ENCODE measurements at places on chromosomes 16 and 17.

- no peak for DNase-seq
Measured at GRCh38 chr17:74467221-74467951, 952 bp downstream of the CD300A start.

- no peak for DNase-seq
Measured at GRCh38 chr16:48284772-48285409, 37.6 kb upstream of the ABCC11 start.

DNA sequence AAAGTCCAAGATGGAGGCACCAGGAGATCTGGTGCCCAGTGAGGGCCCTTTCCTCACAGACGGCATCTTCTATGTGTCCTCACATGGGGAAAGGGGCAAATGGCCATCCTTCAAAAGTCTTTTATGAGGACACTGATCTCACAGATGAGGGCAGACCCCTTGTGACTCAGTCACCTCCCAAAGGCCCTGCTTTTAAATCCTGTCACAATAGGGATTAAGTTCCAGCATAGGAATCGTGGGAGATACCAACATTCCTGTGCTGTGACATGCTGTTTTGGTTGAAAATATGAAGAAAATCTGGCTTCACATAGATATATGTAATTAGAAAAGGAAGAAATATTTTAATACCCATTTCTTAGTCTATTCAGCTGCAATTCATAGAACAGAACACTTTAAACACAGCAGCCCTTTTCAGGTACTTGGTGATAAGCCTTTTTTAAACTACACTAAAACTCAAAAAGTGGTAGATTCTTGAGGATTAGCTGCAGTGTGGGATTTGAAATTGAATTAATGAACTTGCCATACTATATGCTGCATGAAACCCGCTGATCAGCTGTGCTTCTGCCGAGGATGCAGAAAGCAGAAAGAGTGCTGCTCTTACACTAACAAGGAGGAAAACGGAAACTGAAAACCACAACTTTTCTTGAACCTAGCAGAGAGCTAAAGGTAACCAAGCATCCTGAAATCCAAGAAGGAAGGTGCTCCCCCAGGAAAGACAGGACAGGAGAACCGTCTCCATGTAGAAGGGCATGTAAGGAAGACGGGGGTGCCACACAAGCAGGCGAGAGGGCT, 32.7 kb downstream of the VPS53 start:
- no peak for DNase-seq

GRCh38 chr16:81094771-81095251, 1.4 kb downstream of the GCSH start:
- DNase-seq: no peak

GRCh38 chr17:76382351-76382802, 2.0 kb upstream of the SPHK1 start:
- no peak for DNase-seq

DNA sequence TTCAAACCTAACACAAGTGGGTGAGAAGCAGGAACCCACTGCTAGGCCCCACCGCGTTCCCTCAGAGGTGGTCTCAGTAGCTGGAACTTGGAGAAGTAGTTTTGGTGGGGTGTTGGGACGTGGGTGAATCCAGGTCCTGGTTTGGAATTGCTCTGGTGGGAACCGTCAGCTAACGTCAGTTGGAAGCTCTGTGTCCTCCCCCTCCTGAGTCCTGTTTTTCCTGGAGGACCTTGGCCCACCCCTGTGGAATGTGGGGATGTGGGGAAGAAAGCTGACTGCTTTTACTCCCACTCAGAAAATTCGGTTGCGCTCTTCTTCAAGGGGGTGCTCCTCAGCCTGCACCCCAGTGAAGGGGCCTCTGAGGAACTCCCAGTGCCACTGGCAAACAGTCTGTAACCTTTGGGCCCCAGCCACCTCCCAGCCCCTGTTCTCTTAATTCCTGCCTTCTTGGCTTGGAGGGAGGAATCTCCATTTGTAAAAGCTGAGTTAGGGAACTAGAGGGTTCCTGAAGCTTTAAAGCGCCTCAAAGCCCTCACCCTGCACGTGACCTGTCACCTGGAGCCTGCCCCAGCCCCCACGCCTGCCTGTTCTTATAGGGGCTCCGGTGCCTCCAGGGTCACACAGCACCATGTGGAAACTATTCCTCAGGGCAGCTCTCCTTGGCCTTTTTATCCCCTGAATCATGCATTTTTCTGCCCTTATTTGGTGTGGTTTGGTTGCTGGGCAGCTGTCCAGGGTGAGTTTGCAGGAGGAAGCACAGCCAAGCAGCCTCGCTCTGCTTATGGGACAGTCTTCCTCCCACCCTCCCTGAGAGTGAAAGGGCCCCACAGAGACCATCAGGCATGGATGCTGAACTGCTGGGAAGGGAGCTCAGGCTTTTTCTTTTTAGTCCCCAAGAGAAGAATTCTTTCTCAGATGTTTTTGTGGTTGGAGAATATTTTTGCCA, 16.2 kb upstream of the NAGLU start:
- no peak for DNase-seq

GRCh38 chr17:45409659-45410076, 23.0 kb downstream of the ARHGAP27 start:
- no peak for DNase-seq

- peak; percentile 96 for DNase-seq
Measured at GRCh38 chr16:8720080-8720966, 45.9 kb downstream of the ABAT start.

DNA sequence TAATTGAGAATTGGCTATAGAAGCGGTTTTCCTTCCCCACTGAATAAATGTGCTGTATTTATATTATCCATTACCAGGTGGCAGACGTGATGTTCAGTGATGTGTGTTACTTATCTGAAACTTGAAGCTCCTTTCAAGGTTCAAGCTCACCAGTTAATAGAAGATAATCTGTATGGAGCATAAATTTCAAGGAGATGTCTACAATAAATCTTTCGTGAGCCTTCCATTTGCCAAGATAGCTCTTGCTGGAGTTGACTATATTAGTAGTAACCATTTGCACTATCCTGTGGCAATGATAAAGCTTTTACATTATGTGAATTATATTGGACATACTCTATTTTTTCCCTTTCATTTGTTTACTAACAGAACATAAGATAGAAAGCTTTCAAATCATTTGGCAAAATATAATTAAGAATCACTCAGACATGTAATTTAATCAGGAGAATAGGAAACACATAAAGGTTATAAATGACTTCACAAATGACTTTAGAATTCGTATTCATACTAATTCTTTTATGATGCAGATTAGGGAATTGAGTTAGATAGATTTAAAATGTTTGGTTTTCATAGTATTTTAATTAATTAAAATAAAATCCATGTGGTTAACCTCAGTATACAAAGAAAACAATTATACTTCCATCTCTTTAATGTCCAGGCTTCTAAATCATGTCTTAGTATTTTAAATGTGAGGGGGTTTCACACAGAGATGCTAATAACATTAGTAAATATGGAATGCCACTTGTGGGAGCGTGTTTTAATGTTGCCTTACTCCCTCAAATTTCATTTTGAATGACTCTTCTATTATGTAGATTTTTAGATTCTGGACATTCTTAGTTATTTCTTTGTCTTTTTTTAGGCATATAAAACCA, 664.4 kb upstream of the CDH8 start:
- DNase-seq: no peak

GRCh38 chr16:88875703-88876234, 9.3 kb upstream of the PABPN1L start:
- DNase-seq: no peak

- peak; percentile 81 for DNase-seq
Measured at GRCh38 chr17:40331743-40332641, 23.0 kb downstream of the RARA start.

- no peak for DNase-seq
Measured at GRCh38 chr16:4685776-4686496, 7.4 kb upstream of the NUDT16L1 start.

- no peak for DNase-seq
Measured at GRCh38 chr16:86663685-86664521, 85.6 kb downstream of the FOXL1 start.

DNA sequence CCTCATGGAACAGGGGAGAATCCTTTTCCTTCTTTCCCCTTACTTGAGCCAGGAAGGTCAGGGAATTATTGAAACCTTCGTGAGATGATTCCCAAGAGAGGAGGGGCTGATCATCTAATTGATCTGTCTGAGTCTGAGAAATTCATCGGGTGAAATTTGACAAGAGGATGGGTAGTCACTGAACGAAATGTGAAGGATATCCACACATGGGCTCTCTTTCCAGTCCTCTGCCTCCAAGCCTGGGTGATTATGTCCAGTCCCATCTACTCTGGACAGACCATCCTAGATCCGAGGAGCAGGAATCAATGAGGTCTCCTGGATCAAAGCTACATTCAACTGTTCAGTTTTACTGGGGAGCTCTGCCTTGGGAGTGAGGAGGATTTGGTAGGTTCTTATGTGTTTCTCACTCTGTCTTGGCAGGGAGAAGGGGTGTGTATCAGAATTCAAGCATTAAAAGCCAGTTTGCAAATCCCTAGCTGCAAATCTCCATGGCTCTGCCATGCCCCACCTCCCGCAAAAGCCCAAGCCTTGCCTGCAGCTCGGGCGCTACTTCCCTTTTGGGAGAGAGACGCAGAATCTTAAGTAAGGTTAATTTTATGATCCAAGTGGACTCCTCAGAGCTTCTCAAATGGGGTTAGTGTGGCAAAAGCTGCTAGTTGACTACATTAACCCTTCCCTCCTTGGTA, 47.1 kb upstream of the TEKT3 start:
- no peak for DNase-seq

DNA sequence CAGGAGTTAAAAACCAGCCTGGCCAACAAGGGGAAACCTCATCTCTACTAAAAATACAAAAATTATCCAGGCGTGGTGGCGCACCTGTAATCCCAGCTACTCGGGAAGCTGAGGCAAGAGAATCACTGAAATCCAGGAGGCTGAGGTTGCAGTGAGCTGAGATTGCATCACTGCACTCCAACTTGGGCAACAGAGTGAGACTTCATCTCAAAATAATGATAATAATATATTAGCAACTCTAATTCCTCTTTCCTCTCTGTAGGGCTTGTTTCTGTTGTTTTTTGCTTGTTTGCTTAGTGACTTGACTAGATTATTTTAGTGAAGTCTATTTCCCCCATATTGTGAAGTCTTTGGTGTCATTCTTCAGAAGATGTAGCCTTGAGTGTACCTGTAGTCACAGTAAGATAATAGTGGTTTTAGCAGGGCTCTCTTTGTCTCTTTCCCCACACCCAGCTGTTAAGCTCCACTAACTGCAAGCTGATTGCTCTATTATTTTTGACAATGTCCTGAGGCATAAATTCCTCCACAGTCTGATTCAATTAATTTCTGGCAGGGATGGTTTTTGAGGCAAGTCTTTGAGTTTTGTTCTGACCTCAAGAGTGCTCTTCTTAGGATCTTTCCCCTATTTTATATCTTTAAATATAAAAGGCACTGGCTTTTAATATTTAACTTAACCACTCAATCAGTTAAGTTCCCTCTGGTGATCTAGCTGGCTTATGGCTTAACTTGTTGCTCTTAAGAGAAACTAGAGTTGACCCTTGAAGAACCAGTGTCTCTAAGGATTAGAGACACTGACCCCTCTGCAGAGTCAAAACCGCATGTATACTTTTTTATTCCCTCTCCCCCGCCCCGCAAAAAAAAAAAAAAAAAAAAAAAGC, 18.6 kb upstream of the TNFSF12 start:
- DNase-seq: no peak

DNA sequence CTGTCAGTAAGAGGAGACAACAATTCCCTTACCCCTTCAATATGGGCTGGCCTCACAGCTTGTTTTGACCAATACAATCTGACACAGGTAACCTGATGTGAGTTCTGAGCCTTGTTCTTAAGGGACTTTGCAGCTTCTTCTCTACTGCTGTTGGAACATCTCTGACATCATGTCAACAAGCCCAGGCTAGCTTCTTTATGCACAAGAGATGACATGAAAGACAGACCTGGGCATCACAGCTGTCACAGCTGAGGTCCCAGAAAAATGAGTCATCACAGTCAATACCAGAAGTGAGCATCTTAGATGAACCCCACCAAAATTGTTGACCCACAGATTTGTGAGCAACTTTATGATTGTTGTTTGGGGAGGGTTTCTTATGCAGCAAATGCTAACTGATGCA, 431.7 kb upstream of the PSMD7 start:
- DNase-seq: peak; percentile 45

- DNase-seq: no peak
Measured at GRCh38 chr16:22325598-22326368, 28.6 kb downstream of the POLR3E start.

DNA sequence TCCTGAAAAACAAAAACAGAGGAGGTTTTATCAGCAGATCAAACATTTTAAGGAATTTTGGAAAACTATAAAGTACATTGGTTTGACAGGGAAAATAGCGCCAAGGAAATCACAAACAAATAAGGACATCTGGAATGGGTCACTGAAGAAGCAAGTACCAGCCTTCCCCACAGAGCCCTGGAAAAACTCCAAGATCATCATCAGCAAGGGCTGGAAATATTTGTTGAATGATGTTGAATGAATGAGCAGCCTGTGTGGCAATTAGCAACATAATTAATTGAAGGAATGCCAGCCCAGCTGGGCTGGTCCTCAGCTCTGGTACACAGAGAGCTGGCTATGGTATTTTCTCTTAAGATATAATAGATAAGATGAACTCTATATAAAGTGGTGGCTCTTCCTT, 290.4 kb downstream of the HS3ST3A1 start:
- no peak for DNase-seq

GRCh38 chr16:25692351-25692741, 587 bp downstream of the HS3ST4 start:
- DNase-seq: no peak

DNA sequence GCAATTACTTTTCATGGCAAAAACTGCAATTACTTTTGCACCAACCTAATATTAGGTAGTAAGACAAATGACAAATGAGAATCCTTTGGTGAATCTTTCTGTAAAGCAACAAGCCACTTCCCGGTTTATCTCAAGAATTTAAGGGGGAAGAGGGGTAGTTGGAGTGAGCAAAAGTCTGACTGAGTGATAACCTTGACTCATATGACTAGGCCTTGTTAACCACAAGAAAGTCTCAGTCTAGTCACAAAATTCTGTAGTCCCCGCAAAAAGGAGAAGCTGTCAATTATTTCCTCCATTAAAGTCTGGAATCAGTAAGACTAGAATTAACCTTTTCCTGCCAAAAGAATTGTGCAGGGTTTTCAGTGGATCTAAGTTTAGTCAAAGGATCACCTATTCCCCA, 72.2 kb upstream of the GNAO1 start:
- DNase-seq: no peak

GRCh38 chr17:41452281-41452680, 11.5 kb upstream of the KRT38 start:
- peak; percentile 7 for DNase-seq

DNA sequence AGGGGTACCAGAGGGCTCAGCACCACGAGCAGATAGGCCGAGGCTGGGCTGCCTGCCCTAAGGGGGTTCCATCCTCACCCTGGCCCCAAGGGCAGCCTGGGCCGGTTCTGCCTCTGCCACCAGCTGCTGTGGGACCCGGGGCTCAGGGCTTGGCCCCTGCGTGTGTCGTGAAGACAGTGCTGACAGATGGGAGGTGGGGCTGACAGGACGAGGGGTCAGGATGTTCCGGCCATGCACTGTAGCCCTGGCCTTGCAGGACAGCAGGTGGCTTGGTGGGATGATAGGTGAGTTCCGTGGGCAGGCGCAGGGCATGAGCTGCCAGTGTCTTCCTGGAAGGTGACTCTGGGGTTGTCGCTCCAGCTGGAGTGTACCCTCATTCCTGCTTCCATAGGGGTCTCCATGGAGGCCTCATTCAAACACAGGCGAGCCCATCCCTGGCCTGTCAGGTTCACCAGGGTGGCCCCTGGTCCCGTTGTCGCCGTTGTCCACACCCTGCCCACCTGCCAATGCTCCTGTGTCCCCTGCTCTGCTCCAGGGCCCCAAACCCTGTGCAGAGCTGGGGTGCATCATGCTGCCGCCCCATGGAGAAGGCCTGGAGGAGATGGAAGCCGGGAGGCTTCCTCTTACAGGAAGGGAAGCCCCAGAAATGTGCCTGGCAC, 57.2 kb downstream of the WDR45B start:
- no peak for DNase-seq

Measured in DMS53 (cell line).